A673 (cell line): ENCODE measurements at places on chromosomes 16 and 17. TPM values are rescaled to one million over a fixed set of nuclear protein-coding genes. Genes with fewer than 3 reads are reported as not detected.

The PLA2G10 gene
- total RNA-seq: not detected in 2 replicates

The ZNF205 gene
- 16.8 and 19.0 TPM in 2 replicates for total RNA-seq

DNA sequence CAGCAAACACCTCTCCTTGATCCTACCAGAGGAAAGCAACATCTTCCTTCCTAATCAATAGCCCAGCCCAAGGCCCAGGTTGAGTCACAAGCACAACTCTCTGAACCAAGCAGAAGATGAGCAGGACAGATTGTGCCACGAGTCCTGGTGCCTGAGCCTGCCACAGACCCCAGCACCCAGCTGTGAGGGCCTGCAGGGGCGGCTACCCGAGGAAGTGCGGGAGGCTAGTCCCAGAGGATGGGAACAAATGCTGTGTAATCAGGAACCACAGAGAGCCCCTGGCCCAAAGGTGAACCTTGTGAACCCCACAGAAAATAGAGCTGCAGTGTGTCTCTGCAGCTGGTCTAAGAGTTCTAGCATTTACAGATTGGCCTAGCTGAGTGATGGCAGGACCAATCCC is 126.8 kb upstream of the HSBP1 start:
- no peaks in the 10 kb centered on the region for H3K36me3 ChIP-seq
- H3K27me3 ChIP-seq: peaks cover 30% of the 10 kb centered on the region
- H3K27ac ChIP-seq: no peak overlapping the region
- no peaks in the 10 kb centered on the region for H3K4me1 ChIP-seq

DNA sequence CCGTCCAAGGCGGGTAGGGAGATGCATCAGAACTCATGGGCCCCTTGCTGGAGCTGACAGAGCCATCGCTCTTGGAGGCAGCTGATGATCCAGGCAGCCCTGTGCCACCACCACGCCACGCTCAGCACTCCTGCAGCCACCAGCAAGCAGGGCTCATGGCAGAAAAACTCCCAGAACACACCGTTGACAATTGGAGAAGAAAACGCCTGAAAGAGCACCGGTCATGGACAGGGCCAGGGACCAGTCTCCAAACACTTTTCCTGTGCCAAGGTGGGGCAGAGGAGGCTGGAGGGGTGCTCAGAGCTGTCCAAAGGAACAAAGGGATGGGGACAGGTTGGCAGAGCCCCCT is 132.2 kb downstream of the FOXL1 start:
- peaks cover 20% of the 10 kb centered on the region for H3K27me3 ChIP-seq
- H3K27ac ChIP-seq: no peak overlapping the region
- H3K4me3 ChIP-seq: no peak overlapping the region
- no peak for DNase-seq
- no peaks in the 10 kb centered on the region for H3K36me3 ChIP-seq

DNA sequence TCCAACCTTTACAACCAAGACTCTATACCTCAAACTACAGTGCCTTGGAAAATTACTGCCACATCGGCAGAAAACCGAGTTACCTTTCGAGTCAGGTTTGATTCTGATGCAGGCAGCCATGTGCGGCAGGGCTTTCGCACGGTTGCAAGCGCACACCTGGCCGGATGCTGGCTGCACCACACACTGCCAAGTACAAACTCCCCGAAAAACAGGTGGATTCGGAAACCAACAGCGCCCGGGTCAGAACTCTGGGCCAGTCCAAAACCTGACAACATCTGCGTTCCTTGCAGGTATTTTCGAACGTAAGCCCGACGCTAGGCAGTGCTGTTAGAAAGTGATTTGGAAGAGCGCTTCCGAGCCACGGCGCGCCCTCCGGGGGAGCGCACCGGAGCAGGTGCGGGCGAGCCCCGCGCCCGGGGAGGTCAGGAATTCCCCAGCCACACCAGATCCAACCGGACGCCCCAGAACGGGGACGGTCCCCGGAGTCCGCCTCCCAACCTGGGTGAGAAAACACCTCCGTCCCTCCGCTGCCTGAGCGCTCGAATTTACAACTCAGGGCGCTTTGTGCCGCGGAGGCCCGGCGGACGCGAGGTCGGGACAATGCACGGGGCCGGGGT is 1.2 kb downstream of the USP7 start:
- peak overlapping the region; percentile 90 for H3K4me3 ChIP-seq
- H3K4me1 ChIP-seq: peaks cover 41% of the 10 kb centered on the region
- H3K27me3 ChIP-seq: no peaks in the 10 kb centered on the region
- H3K36me3 ChIP-seq: no peaks in the 10 kb centered on the region
- DNase-seq: peak; percentile 20
- H3K27ac ChIP-seq: peak overlapping the region; percentile 90

The KRTAP4-3 gene
- total RNA-seq: not detected in 2 replicates
